ENCODE measurements at places on chromosomes 7 and 10.

GRCh38 chr7:3683546-3684539 is 382.8 kb downstream of the SDK1 start:
- no peak for DNase-seq

GRCh38 chr7:47361746-47362215 is 220.1 kb downstream of the TNS3 start:
- DNase-seq = no peak

DNA sequence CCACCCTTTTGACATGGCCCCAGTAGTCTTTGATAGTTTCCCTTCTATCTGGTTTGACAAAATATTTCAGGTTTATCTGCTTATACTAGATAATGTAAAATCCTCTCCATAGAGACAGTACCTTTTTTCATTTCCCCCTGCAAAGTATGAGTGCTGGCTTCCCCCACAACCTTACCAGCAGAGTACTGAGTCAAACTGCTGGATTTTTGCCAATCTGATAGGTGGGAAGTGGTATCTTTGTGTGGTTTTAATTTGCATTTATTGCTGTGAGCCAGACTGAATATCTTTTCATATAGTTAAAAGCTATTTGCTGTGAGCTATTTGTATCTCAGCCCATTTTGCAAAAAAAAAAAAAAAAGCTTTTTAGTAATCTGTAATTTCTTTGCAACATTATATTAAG is 32.1 kb upstream of the HECTD2 start:
- no peak for DNase-seq

- DNase-seq = no peak
These were observed 65.7 kb upstream of the FZD8 start for GRCh38 chr10:35707642-35708425.
